Activated CD8-positive, alpha-beta memory T cell treated with anti-CD3 and anti-CD28 coated beads for 24 hours (primary cell): ENCODE measurements at places on chromosomes 16 and 17.

GRCh38 chr17:8828517-8828875 lies 29.3 kb upstream of the MFSD6L start:
- peak; percentile 21 for DNase-seq

GRCh38 chr16:67164599-67165061 lies at the start of gene HSF4:
Gene HSF4, plus strand, starts transcription at chr16:67164745. Its CDS starts 67 bp downstream, at chr16:67164812.
- DNase-seq, result no peak

DNA sequence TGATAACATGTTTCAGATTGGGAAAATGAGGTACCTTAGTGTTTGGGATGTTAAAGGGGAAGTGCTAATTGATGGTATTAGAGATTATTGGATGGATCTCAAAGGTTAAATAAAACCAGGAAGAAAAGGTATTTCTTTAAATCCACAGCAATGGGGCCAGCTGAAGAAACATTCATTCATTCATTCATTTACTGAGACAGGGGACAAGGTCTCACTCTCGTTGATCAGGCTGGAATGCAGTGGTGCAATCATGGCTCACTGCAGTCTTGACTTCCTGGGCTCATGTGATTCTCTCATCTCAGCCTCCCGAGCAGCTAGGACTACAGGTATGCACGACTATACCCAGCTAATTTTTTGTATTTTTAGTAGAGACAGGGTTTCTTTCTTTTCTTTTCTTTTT lies 19.8 kb downstream of the EARS2 start:
- DNase-seq, result no peak

DNA sequence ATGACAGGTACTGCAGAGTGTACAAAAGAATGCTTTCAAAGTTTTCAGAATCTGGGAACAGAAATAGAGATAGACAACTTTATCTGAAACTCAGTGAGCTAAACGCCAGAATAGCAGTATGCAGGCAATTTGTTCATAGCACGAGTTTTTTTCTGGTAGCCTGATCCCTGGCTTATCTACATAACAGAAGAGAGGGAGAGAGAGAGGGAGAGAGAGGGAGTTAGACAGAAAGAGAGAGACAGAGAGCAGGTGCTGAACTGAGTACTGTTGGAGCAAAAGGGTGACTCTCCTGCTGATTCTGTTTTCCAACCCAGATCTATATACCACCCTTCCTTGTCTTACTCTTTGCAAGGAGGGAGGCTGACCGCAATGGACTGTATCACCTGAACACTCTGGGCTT lies 388.0 kb upstream of the CA10 start:
- DNase-seq, result no peak

GRCh38 chr17:68182011-68182306 lies 65.9 kb upstream of the AMZ2 start:
- no peak for DNase-seq

GRCh38 chr16:86739178-86739577 lies 160.8 kb downstream of the FOXL1 start:
- DNase-seq, result no peak

- peak; percentile 85 for DNase-seq
These were observed 3.2 kb downstream of the CCR7 start for GRCh38 chr17:40561871-40562611.

DNA sequence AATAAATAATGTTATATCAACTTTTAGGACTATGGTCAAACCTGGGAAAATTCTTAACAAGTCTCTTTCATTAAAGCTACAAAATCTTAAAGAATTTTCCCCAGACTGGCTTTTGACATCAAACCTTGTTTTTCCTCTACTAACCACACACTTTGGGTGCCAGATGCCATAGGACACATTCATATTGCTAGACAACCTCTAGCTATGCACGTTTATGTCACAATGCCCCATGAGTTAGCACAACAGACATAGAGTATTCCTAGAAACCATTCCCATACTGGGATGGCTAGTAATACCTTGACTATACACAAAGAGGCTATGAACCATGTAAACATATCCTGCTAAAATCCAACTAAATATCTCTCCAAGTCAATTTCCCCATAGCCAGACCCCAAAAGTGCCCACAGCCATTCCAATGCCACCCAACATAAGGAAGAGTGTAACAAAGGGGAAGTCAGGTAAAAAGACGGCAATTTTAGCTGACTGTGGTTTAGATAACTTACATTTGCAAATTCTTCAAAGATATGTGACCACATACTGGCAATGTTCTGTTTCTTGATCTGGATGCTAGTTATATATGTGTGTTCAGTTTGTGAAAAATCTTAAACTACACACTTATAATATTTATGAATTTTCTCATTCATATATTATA lies 23.4 kb downstream of the SMURF2 start:
- DNase-seq, result no peak

- no peak for DNase-seq
These were observed 4.3 kb downstream of the ADCY7 start for GRCh38 chr16:50270510-50271147.

- no peak for DNase-seq
These were observed 127.2 kb upstream of the RCVRN start for GRCh38 chr17:10032118-10032852.

GRCh38 chr16:51500306-51500705 lies 349.2 kb upstream of the SALL1 start:
- DNase-seq, result no peak

DNA sequence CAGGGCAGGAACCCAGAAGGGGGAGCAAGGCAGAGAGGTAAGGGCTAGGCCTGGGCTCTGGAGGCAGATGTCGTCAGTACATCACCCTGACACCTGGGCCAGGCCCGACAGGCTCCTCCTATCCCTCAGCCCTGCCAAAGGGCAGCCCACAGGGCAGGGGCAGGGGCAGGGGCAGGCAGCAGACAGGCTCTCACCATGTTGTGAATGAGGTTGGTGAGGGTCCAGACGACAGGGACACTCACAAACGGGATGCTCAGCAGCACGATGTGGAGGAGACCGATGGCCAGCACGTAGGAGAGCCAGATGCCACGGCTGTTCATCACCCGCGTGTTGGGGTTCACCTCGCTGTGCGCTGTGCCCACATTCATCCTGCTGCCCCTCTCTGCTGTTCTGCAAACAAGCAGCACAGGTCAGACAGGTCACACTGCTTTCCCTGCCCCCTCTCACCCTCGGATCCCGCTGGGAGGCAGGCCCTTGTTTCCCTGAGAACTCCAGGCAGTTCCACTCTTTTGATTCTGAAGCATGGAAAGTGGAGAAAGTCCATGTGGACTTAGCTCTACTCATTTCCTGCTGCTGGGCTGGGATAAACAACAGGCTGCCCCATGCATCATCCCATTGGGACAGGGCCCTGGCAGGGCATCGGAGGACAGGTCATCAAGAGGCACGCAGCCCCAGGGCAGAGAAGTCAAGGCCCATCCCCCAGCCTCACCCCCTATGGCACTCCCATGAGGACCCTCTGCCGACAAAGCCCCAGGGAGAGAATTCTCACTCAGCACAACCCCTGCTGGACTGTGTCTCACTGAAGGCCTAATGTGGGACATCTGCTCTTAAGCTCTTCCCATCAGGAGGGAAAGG lies 3.3 kb downstream of the ORMDL3 start:
- no peak for DNase-seq

DNA sequence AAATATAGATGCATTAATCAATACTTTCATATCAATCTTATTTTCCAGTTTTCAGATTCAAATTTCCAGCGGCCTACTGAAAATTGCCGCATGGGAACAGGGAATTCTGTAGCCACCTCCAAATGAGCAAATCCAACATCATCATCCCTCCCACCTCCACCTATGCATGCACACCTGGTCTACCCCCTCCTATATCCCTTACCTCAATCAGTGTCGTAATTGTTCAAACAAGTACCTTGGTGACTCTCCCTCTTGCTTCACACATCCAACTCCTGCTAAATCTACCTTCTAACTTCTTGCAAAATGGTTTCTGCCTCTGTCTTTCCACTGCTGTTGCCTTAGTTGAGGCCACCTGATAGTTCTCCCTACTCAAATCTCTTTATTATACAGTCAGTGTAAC lies 160.1 kb downstream of the SOX9 start:
- DNase-seq, result no peak

DNA sequence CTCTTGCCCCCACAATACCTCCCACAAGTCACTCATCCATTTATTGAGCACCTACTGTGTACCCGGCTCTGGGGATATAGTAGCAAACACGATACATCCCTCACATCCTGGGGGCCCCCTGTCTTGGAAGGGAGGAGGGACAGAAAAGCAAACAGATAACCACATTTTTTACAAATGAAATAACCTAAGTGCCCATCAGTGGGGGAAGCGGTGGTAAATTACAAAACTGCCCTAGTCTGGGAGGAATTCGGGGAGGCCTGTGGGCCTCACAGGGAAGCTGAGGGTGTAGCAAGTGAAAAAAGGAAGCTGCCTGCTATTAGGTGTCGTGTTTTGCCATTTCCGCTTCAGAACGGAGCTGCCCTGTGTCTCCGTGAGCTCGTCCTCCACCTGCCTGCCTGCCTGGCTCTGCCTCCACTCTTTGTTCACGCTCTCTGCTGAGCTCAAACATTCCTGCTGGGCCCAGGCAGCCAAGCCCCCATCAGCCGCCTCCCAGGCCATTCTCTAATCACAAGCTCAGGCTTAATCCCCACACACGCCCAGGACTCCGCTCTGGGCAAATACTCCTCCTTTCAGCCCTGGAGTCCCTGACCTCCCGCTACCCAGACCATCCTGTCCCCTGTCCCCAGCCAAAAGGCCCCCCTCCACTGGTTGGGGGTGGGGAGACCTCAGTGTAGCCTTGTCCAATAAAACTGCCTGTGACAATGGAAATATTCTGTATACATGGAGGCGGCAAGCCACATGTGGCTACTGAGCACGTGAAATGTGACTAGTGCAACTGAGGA lies 10.2 kb upstream of the SEC14L5 start:
- no peak for DNase-seq

- no peak for DNase-seq
These were observed 15.0 kb downstream of the TBKBP1 start for GRCh38 chr17:47708864-47709541.

- no peak for DNase-seq
These were observed 823 bp upstream of the NOTUM start for GRCh38 chr17:81961521-81962498.

GRCh38 chr17:38443356-38444031 lies 15.2 kb downstream of the ARHGAP23 start:
- DNase-seq, result no peak

DNA sequence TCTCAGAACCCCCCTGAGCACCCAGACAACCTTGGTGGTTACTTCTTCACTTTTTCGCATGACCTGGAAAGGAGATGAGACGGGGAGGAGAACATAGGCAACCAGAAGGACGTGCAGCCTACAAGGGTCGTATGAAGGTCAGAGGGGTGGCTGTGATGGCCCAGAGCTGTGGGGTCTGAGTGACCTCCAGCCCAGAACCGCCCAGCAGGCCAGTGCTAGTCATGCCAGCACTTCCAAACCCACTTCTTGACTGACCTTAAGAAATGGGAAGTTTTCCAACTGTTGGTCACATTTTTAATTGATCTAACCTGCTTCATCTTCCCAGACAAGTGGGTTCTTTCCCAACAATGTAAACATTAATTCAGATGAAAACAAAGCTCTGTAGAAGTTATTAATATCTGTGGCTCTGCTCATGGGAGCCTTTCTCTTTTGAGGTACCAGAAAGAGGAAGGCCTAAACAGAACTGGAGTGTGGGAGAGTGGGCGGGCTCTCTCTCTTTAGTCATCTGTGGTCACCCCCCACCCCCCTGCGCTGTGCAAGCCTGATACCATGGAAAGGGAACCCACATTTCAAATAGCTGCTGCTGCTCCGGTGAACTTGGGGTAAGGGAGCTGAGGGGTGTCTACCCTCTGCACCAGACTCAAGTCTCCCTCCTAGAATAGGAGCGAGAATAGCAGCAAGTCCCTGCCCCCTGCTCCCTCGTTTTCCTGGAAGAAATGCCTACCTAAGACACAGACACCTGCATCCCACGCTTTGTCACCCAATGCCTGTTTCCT lies 101.6 kb downstream of the RAB11FIP4 start:
- peak; percentile 86 for DNase-seq

DNA sequence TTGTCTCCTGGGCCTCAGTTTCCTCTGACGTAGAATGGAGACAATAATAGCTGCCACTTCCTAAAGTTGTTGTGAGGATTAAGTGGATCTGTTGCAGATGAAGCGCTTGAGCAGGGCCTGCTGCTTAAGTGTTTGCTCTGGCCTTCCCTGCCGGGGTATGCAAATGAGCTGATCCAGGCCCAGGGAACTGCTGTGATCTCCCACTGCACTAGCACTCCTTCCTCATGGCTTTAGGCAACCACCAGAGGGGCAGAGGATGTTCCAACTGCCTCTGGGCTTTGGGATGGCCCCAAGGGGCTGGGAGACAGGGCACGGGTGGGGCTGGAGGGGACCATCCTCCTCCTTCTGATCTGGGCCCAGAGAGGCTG lies 6.2 kb downstream of the SBK1 start:
- DNase-seq, result no peak

DNA sequence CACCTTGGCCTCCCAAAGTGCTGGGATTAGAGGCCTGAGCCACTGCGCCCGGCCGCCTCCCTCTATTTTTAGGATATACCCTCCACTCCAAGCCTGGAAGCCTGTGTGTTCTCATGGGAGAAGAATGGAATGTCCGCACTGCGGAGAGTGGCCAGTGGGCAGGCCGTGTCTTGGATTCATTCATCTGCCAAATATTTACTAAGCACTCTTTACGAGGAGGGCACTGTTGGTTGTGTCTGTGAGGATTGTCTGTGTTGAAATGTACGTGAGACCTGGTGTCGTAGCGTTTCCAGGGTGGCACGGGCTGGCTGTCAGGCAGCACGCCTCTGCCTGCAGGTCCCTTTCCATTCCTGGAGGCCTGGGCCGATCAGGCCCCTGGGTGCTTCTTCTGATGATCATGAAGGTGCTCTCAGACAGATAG lies 19.2 kb downstream of the PGS1 start:
- no peak for DNase-seq

DNA sequence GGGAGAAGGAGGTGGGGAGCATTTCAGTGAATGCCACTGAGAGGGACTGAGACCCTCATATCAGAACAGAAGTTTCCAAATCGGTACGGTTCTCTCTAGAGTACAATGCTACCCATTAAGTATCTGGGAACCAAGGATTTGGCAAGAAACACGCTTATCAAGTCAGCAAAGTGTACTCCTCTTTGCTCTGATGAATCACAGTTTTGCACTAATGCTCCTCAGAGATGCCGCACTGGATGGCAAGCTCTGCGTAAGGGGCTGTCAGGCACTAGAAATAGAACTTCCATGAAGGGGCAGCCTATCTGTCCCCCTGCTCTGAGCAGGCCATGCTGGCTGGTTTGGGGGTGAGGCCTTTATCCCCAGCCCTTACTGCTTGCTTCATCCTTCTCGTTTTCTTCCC lies 4.8 kb upstream of the ABCC12 start:
- DNase-seq, result no peak

DNA sequence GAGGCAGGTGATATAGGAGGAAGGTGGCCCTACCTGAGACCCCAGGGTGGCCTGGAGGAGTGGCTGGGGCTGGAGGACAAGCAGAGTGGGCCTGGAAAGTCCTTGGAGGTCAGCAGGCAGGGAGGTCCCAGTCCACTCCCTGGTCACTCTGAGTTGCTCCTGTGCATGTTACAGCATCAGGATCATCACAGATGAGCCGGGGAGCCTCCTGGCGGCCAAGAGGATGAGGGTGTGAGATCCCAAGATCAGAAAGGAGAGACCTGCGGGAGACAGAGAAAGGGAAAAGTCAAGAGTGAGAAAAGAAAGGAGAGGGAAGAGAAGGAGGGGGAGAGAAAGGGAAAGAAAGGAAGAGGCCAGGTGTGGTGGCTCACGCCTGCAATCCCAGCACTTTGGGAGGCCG lies 71.7 kb downstream of the MRM1 start:
- no peak for DNase-seq
